COLO829 (cell line): ENCODE measurements at places on chromosomes 11 and 22.

DNA sequence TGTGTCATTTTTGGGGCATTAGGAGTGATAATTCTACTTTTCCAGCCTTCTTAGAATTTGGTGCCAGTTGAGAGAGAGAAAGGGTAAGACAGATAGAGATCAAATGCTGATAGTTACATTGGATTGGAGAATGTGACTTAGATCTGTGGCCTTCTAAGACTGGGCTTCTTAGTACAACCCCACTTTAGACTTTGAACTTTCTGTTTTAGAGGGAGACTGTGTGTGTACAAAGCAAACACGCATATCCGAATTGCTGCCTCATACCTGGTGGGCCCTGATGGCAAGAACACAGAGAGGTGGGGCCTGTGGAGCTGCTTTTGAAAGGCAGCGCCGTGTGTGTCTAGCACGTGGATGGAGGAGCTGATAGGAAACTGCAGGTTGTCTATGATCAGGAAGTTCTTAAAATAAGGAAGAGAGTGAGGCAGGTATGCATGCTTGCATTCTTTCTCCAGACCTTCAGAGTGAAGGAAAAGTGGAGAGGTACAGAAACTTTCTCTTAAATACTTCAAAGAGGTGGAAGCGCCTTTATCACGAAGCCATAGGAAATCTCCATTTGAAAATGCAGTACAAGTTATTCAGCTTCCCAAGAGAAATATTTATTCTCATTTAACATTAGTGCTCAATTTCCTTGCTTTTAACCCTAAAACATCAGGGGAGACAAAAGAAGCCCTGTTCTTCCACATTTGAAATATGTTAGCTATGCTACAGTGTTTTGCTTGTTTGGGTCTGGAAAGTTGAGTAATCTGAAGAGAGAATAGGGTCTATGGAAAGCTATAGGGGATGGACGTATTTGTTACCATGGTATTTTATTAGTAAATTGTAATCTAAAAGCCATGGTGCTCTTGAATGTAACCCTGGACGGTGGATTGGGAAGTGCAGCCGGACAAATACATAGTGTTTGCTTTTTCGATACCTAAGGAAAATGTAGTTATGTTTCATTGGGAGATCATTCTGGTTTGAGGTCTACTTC, 13.7 kb downstream of the PDHX start:
- DNase-seq = peak; percentile 75

- no peak for DNase-seq
Observed at GRCh38 chr11:71184421-71185210, 67.8 kb downstream of the SHANK2 start.

- DNase-seq = no peak
Observed at GRCh38 chr11:2825889-2826678, 59.5 kb downstream of the CDKN1C start.

GRCh38 chr22:29037340-29037932, 24.2 kb downstream of the C22orf31 start:
- DNase-seq = no peak

GRCh38 chr22:28116219-28116673, 197.2 kb upstream of the PITPNB start:
- DNase-seq = no peak

DNA sequence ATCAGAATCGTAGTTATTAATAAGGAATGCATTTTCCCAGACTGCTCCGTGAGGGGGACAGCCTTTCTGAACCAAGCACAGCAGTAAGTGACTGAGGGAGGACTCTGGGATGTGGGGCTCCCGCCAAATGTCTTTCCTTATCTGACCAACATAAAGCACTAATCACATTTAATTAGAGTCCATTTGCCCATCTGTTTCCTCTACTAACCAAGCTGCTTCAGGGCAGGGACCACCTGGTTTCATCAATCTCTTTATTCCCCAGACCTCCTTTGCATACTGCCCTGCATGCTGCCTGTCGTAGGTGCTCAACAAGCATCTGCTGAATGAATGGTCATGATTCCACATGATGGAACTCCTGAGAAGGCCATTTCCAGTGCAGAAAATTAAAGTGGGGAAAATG, 29.4 kb downstream of the SMCO4 start:
- DNase-seq = no peak

- DNase-seq = peak; percentile 84
Observed at GRCh38 chr11:14857621-14858020, 34.4 kb downstream of the CYP2R1 start.

GRCh38 chr11:17250561-17251350, 25.8 kb upstream of the NUCB2 start:
- DNase-seq = no peak

GRCh38 chr11:61480261-61480993, 28.1 kb upstream of the LRRC10B start:
- DNase-seq = no peak

GRCh38 chr22:20586403-20586745, 79.0 kb downstream of the MED15 start:
- no peak for DNase-seq

- DNase-seq = no peak
Observed at GRCh38 chr11:130146796-130147195, 12.8 kb upstream of the ST14 start.

- DNase-seq = no peak
Observed at GRCh38 chr11:128283451-128283850, 303.9 kb downstream of the ETS1 start.

GRCh38 chr11:109795234-109795633, 298.0 kb upstream of the ZC3H12C start:
- peak; percentile 5 for DNase-seq

- DNase-seq = no peak
Observed at GRCh38 chr22:46366801-46367706, 31.5 kb downstream of the TRMU start.

DNA sequence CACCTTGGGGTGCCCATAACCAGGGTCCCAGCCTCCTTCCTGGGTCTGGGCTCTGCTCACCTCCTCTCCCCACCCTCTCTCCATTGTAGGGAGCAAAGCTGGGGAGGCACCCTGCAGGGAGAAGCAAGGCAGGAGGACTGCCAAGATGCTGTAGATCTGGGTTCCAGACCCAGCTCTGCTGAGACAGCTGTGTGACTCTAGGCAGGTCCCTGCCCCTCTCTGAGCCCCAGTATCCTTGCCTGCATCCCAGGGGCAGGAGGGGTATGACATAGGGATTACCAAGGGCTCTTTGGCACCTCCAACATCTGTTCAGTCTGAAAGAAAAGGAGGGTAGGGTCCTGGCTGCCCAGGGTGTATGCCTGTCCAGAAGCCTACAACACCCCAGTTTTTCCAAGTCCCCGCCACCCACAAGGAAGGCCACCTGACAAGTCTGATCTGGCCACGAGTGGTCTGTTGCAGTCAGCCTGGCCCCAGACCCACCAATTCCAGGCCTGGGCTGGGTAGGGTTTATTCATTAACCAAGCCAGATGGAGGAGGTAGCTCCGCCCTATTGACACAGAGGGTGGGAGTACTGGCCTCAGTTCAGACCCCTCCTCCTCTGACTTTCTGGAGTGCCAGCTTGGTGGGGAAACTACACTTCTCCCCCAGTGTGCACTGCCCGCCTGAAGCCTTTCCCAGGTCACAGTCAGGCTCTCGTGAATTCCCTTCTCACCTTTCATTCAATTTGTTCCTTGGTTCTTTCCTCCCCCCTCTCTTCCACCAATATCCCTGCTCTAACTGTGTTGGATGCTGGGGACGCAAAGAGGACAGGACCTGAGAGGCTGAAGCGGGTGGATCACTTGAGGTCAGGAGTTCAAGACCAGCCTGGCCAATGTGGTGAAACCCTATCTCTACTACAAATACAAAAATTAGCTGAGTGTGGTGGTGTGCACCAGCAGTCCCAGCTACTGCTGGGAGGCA, 15.0 kb downstream of the STARD10 start:
- DNase-seq = no peak

DNA sequence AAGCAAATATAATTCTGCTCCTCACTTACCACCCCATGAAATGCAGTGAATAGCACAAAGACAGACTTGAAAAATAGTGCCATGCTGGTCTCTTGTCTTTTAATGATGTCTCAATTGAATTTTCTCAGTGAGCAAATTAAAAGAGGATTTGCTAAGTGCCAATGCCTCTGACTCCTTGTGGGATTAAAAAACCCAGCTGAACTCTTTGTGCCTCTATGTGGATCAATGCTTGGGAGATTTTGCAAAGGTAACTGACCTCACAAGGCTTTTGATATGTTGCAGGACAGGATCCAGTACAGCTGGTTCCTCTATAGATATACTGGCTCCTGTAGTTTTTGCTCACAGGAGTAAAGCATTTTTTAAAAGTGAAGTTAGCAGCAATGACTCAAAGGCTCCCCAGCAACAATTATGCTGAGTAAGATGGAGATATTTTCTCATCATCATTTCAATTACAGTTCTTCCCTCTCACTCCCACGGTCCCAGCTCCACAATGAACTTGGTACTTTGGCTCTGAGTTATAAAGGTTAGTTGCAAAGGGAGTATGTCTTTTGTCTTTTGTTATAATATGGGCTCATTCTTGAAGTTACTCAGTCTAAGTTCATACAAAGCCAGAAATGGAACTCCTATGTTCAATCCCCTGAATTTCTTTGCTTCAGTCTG, 471.5 kb downstream of the LRRC4C start:
- no peak for DNase-seq

- no peak for DNase-seq
Observed at GRCh38 chr11:61001931-61002330, 30.5 kb downstream of the CD6 start.

DNA sequence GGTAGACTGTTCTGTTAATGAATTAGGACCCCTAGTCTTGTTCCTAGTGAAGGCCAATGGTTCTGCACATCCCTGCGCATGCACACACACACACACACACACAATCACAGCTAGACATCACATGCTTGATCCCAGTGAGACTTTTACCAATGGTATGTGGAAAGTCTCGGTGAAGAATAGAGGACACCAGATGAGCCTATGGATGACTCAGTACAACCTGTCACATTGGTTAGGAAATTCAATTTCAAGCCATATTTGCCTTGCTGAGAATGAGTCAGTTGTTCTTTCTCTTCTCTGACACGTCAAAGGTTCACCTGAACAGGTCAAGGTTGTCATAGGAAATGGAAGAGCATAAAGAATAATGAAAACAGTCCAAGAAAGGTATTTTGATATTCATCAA, 122.0 kb downstream of the SLC17A6 start:
- no peak for DNase-seq

GRCh38 chr11:129075757-129076156, 116.4 kb downstream of the ARHGAP32 start:
- no peak for DNase-seq

DNA sequence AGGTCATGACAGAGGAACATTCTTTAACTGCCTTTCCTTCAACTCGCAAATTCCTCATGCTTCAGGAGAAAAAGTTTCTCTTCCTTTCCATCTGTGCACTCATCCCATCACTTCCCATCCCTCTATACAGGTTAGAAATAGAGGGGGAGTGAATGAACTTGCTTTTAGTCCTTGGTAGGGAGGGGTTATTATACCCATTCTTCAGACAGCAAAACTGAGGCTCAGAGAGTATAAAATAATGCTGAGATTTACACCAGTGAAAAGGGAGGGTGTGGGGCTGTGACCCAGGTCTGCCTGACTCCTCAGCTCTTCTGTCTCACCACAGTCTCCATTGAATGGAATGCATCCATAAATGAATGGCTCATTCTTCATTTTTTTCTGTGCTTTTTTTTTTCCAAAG, 109.4 kb upstream of the RCN1 start:
- no peak for DNase-seq

DNA sequence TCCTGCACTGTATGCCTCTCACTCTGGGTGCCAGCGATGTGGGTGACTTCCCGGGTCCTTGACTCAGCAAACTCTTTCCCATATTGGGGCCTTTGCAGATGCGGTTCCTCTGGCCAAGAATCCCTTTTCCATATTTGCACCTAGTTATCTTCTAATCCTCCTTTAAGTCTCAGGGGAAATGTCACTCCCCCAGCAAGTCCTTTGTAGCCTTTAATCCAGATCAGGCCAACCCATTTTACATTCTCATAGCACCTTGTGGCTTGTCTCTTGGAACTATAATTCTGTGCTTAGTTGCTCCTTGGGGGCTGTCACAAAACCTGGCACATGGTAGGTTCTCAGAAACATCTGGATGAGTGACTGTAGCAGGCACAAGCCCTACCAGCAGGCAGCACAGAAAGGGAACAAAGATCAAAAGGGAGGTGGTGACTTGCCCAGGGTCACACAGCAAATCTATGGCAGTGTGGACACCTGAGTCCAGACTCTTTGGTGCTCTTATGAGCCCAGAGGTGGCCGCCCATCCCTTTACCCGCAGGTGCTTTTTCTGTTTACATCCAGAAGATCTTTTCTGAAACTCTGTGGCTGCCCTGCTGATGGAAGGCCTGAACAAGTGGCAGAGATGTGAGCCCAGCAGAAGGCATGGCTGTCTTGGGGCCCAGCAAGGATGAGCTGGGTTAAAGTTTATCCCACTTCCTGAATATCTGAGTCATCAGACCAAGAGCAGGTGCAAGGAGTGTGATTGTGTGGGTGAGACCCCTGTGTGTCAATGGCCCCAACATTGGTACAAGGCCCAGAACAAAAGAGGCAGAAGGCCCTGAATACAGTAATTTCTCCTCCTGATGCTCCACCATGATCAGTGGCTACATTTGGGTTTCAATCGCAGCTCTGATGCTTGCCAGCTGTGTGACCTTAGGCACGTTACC, 78.6 kb upstream of the GRK3 start:
- no peak for DNase-seq

- DNase-seq = no peak
Observed at GRCh38 chr22:45972091-45972888, 4.7 kb downstream of the WNT7B start.

GRCh38 chr11:473962-474785, 24.1 kb downstream of the PTDSS2 start:
- no peak for DNase-seq

DNA sequence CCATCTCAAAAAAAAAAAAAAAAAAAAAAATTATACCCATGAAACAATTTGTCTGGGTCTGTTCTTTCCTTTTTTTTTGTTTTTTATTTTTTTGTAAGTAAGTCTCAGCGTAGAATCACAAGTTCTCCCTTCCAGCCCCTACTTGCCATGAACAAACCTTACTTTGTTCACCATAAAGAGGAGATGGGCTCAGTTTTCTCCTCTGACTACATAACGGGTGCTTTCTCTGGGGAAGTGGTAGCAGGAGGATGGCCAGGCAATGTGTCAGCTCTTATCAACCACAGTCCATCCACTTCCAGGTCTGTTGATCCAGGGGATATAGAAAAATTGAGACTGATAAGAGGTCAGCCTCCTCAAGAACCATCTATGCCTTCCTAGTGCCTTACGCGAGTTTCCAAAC, 11.0 kb downstream of the ASCC2 start:
- peak; percentile 68 for DNase-seq

DNA sequence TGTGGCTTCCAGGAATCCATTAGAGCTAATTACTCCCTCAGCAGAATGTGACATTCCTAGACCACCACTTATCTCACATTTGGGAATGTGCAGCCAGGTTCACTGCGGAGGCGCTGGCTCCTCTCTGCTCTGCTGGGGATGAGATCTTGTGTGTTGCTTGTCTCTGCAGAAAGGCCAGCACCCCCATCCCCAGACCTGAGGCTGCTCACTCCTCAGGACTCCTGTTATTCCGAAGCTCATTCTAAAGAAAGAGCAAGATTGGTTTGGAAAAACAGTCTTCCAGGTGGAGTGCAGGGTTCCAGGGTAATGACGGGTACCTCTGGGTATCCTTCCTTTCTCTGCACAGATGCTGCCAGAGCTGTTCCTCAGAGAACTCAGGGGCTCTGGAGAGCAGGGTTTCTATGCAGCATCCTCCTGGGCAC, 20.8 kb downstream of the RSPH14 start:
- no peak for DNase-seq

- no peak for DNase-seq
Observed at GRCh38 chr22:50138988-50139387, 31.5 kb upstream of the PANX2 start.
